Renal pelvis (tissue), 12 donors: ENCODE measurements at places on chromosomes 2 and 18. TPM values are rescaled to one million over a fixed set of nuclear protein-coding genes. Genes with fewer than 3 reads are reported as not detected.
A peak's percentile ranks its signal among the peaks of the same experiment; 100 is the strongest.

DNA sequence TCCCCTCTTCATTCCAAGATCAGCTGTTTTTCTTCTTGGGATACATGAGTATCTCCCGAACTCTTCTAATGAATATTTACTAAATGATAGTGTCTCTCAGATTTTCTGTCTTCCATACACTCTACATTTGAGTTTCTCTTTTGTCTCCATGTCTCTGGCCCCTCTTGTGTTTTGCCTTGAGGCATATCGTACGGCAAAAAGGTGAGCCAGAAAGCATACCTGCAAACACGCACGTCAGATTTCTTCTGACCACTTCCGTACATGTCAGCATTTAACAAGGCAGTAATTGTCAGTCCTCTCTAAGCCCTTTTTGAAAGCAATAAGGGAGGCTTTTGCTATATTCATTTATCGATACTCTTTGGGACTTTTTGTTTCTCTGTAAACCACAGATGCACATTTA is 82.4 kb downstream of the FEZ2 start:
- DNase-seq, result no peak

NAT8 gene
- polyA plus RNA-seq, result 32.3 TPM

- no peak for DNase-seq
These were observed 14.5 kb upstream of the CIB4 start for GRCh38 chr2:26655611-26656195.

- no peak for DNase-seq
These were observed 93.3 kb downstream of the ST6GAL2 start for GRCh38 chr2:106792671-106793070.

- DNase-seq, result no peak
These were observed 18.3 kb downstream of the ERBB4 start for GRCh38 chr2:212520340-212520739.

IGFBP5 gene
- 272 TPM for polyA plus RNA-seq

UGT1A8 gene
- polyA plus RNA-seq, result not detected

GRCh38 chr2:79952616-79953015 is 351.9 kb downstream of the LRRTM1 start:
- peak; percentile 16 for DNase-seq

NOSTRIN gene
- polyA plus RNA-seq, result 30.6 TPM

MROH2A gene
- not detected for polyA plus RNA-seq

GRCh38 chr2:124081154-124081716 is 56.1 kb downstream of the CNTNAP5 start:
- DNase-seq, result no peak

DNA sequence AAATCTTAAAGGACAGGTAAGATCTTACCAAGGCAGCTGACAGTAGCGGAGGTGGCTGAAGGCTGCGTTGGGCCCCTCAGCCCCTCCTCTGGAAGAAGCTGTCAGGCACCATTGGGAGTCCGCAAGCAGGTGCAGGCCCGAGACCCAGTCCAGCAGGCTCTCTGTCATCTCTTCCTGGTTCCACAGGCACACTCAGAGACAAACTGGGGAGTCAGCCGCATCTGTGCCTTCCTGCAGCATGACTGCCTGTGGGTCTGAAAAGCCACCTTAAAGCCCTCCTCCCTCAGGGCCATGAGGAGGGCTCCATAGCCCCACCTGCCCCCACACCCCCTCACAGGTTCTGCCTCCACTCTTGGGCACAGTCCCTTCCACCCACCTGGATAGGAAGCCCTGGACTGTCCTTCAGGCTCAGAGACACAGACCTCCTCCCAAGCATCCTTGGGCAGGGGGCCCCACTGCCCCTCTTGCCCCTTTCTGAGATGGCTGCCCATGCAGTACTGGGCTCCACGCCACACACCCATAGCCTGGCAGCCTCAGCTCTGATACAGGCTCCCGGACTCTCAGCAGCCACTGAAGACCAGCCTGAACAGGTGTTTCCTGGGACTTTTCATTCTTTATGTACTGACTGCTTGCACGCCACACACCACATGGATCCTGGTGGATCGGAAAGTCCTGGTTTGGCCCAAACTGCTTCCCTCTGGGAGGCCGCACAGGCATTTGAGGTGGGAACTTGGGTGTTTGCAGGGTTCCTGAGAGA is 239.8 kb downstream of the SEPTIN10 start:
- no peak for DNase-seq

- DNase-seq, result peak; percentile 77
These were observed 31.0 kb upstream of the SLC3A1 start for GRCh38 chr2:44244135-44244871.

- DNase-seq, result no peak
These were observed 114.1 kb upstream of the PKDCC start for GRCh38 chr2:41933585-41934320.

GRCh38 chr2:137255345-137255744 is 490.0 kb downstream of the THSD7B start:
- no peak for DNase-seq

DNA sequence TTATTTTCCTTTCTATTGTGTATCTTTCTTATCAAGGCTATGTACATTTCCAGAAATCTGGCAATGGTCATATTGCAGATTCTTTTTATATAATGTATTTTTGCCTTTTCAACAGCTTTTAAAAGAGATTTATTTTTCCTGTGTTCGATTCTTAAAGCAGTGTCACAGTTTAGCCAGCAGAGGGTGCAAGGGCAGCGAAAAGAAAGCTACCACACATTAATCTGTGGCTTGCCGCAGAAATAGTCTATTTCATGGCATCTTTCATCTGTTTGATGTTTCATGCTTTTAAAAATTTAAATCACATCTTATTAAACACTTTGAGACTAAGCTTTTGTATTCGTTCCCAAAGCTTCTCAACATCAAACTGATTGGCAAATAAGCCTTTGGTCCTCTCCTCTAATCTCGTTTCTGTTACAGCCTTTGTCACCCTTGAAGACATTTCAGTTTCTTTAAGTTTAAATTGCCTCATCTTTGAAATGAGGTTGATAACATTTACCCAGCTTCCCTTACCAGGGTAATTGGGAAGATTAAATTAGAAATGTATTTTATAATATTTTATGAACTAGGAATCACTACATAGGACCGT is 73.3 kb downstream of the PIK3C3 start:
- no peak for DNase-seq

- no peak for DNase-seq
These were observed 531.2 kb downstream of the NYAP2 start for GRCh38 chr2:225930687-225931086.

- no peak for DNase-seq
These were observed 112.2 kb upstream of the TACR1 start for GRCh38 chr2:75311521-75311920.

DNA sequence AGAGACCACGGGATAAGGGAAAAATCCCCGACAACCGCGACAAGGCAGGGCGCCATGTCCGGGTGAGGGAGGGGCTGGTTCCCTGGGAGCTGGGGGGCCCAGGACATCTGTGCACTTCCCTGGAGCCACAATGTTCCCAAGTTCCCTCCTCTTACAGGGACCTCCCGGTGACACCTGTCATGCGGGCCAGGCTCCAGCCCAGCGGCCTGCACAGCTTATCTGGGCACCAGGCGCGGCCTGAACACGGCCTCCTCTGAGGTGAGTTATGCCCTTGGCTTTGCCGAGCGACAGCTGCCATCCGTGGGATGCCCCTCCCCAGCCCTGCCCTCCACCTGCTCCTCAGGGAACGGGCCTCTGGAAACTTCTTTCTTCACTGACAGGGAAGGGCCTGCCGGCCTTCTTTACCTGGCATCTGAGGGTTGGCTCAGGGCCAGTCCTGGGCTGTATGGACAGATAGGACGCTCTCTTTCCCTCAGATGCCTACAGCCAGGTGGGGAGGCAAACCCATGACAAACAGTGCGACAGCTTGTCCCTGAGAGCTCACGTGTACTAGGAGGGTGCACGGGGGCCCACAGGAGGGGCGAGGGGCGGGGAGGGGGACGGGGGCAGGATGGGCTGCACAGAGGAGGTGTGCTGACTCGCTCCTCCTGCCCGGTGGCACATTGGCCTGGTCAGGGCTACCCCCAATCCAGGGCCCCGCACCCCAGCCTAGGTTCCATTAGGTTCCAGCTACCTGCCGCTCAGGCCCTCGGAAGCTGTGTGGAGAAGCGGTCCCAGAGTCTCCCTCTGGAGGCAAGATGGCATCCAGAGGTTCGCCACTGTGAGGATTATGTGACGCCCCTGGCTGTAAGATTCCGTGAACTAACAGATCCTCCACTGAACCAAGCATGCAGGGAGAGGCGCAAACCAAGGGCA is 34.9 kb upstream of the HPCAL1 start:
- no peak for DNase-seq

SLC14A1 gene
- 3.4 TPM for polyA plus RNA-seq

DNA sequence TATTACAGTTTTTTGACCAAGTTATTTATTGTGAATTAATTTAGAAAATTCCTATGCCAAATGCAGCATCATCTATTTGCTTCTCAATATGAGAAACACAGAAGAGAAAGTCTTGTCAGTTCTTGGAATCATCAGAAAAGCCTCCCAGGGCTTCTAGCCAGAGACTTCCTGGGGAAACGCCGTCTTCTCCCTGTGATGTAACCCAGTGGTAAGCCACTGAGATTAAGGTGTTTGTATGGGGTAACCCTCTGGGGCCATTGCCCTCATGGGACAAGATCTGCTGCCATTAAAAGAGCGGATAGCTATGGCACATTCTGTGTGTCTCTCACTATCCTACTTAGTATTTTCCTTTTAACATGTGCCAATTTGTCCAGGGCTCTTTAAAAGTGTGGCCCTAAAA is 28.0 kb downstream of the ANKRD29 start:
- no peak for DNase-seq

GRCh38 chr2:73232403-73233153 is 461 bp downstream of the PRADC1 start:
- no peak for DNase-seq

- DNase-seq, result no peak
These were observed 23.5 kb upstream of the SCG2 start for GRCh38 chr2:223625652-223626051.

- no peak for DNase-seq
These were observed 3.5 kb downstream of the RHOB start for GRCh38 chr2:20450201-20450999.

DNA sequence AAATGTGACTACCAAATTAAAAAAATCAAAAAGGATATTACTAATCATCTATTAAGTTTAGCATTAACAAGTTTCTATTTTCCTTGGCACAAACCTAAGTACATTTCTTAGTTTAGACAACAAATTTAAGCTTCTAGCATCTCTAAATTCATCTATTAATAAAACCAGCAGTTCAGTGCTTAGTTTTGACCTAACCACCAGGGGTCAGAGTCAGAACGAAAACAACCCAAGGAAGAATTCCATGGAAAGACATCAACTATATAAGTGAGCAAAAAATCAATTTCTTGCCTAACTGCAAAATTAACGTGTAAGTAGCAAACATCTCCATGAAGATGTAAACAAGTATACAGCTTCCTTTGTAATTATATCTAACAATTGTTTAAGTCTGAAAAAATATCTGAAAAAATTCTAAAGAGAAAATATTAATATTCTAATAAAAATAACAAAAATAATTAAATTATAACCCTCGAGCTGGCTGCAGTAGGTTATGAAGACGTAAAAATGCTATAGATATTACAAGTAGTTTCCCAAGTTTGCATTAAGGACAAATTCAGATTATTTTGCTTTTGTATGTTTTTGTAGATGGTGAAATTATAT is 83.7 kb downstream of the CERKL start:
- peak; percentile 22 for DNase-seq

DNA sequence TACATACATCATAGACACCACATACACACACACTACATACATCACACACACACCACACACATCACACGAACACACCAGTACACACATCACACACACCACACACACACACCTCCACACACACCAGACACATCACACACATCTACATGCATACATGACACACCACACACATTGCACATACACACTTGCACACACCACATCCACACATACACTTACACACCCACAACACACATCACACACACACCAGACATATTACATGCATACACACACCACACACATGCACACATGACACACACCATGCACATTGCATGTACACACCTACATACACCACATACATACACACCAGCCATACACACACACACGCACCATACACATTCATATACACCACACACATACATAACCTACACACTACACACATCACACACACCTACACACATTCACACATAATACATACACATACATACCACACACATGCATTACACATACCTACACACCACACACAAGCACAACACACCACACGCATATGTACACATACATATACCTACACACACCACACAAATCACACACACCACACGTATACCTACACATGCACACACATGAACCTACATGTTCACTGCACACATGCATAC is 156.5 kb downstream of the NDUFA10 start:
- no peak for DNase-seq

GCKR gene
- 0.10 TPM for polyA plus RNA-seq

DNA sequence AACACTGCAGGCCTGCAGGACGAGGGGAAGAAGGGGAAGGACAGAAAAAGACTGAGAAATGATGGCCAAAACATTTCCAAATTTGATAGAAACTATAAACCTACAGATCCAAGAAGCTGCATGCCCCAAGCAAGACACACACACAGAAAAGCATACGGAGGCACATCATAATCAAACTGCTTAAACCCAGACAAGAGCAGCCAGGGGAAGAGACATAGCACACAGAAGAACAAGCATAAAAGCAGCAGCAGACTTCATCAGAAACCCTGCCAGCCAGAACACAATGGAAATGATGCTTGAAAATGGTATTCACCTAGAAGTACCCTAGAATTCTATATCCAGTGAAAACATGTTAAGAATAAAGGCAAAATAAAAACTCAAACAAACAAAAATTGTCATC is 57.2 kb upstream of the RNU4ATAC start:
- DNase-seq, result no peak

GPR35 gene
- 2.5 TPM for polyA plus RNA-seq

DNA sequence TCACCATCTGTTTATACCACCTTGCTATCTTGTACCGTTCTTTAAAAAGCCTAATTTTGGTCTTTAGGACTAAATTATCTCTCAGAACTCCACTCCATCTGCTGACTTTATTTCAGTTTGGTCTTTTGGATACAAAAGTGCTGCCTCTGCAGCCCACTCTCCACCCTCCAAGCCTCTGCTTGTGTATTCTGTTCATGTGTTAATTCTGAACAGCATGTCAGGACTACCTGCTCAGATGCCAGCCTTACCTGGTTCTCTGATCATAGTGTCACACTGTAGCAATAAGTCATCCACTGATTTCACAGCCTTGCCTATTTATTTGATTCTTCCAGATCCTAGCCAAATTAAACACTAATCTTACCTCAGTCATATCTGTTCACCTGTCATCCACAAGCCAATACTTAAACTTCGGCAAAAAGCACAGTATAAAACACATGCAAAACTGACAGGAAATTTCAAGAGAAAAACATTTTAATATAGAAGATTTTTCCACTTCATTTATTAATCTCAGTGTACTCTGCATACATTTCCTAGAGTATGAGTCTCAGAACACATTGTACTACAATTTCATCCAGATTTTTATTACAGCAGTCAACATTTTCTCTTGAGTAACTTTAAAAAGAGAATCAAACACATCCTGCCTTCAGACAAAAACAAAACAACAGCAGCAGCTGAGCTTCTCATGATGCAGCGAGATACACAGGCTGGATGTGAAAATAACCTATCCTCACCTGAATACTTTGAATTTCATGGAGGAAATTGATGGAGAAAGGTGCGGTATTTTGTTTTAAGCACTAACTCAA is 64.9 kb downstream of the PPP1R1C start:
- no peak for DNase-seq
